CD8-positive, alpha-beta memory T cell (primary cell): ENCODE measurements at places on chromosomes 13 and 19.

DNA sequence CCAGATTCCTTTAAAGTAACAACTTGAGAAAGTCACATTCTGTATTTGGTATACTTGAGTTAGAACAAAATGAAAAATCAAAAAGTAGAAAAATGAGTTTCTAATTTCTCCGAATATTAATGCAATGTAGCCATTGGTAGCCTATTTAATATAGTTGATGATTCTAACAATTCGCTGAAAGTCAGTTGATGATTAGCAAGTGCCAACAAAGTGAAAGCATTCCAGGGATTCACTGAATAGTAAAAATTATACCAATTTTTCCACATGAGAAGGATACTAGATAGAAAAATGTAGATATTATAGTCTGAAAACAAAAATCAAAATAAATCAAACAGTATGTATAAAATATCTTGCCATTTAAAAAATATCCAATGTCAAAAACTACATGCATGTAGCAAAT lies 117.2 kb downstream of the FREM2 start:
- DNase-seq = no peak

DNA sequence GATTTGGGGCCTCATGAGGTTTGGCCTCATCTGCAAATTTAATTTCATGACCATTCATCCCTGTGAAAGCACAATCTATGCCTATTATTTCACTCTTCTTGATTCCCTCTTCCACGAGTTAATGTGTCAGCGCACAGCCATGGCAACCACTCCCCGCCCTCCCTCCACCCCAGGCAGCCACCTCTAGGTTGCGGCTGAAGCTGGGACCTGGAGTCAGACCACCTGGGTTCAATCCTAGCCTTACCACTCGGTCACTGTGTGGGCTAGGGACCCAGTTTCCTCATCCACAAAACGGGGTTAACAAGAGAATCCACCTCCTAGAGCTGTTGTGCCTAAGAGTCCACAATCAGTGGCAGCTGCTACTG lies 9.8 kb downstream of the CHST8 start:
- DNase-seq = no peak

- no peak for DNase-seq
Measured at GRCh38 chr19:34732612-34733211, 1.3 kb upstream of the ZNF181 start.

DNA sequence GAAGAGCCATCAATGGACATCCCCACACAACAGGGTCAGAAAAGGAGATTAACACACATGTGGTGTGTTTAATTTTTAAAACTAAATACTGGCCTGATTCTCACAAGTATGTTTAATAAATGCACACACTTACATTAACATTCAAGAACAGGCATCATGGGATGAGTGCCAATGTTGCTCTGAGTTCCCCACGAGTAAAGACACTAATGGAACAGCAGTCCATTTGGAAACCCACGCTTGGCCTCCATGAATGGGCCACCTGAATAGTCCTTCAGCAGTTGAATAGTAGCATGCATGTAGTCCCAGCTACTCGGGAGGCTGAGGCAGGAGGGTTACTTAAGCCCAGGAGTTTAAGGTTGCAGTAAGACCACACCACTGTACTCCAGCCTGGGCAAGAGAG lies 195.2 kb upstream of the IPO5 start:
- no peak for DNase-seq

GRCh38 chr13:73876323-73876722 lies 257.9 kb downstream of the KLF12 start:
- DNase-seq = no peak

GRCh38 chr19:6818246-6818645 lies 45.7 kb downstream of the VAV1 start:
- no peak for DNase-seq

GRCh38 chr19:28018499-28018898 lies 1194.5 kb downstream of the UQCRFS1 start:
- no peak for DNase-seq

GRCh38 chr19:51514866-51515481 lies 13.4 kb upstream of the SIGLEC12 start:
- DNase-seq = no peak

- DNase-seq = no peak
Measured at GRCh38 chr19:42563352-42564210, 31.1 kb downstream of the CEACAM8 start.

DNA sequence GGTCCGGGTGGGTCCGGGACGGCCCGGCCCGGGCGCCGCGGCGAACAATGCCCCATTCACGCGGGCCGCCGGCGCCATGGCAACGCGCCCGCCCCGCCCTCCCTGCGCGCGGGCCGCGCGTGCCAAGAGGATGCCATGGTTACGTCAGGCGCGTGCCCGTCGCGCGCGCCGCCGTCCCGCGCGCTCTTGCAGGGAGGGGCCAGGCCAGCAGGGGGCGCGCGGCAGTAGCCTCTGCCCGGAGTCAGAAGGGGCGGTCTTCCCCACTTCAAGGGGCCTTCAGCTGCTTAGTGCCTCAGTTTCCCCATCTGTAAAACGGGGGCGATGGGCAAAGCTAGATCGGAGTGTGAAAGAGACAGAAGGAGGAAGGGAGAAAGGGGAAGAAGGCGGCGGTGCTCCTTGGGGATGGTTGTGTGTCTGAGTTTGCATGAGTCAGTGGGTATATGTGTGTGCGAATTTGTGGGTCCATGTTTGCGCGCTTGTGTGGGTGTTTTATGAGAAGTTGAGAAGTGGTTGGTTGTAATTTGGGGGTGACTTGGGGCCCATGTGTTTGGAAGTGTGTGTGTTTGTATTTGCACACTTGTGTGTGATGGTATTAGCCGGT lies 11.6 kb upstream of the NFIX start:
- peak; percentile 72 for DNase-seq

DNA sequence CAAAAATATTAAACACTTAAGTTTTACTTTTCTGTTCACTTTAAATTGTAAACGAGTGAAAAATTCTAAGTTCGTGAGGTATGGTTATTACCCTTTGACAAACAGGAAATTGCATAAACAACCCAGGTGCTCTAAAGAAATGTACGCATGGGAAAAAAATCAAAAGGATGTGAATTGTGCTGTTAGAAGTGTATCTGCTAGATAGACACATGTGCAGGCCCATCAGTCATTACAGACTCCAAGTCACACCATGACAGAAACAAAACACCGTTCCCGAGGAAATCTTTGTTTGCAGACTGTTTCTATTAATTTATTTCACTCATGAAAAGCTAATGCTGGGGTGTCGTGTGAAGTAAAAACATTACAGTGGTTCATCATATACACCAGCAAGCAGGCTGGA lies 17.0 kb upstream of the DOCK9 start:
- peak; percentile 12 for DNase-seq

DNA sequence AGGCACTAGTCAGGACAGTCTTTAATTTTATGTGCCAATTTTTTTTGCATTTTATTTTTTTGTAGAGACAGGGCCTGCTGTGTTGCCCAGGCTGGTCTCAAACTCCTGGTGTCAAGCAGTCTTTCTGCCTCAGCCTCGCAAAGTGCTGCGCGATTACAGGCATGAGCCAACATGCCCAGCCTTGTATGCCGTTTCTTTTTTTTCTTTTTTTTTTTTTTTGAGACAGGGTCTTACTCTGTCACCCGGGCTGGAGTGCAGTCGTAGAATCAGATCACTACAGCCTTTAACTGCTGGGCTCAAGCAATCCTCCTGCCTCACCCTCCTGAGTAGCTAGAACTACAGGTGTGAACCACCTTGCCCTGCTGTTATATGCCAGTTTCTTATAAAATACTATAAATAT lies 26.4 kb downstream of the BORA start:
- DNase-seq = no peak

- no peak for DNase-seq
Measured at GRCh38 chr13:98780451-98780850, 28.0 kb upstream of the SLC15A1 start.

GRCh38 chr19:41230067-41230857 lies 11.2 kb downstream of the AXL start:
- DNase-seq = no peak

DNA sequence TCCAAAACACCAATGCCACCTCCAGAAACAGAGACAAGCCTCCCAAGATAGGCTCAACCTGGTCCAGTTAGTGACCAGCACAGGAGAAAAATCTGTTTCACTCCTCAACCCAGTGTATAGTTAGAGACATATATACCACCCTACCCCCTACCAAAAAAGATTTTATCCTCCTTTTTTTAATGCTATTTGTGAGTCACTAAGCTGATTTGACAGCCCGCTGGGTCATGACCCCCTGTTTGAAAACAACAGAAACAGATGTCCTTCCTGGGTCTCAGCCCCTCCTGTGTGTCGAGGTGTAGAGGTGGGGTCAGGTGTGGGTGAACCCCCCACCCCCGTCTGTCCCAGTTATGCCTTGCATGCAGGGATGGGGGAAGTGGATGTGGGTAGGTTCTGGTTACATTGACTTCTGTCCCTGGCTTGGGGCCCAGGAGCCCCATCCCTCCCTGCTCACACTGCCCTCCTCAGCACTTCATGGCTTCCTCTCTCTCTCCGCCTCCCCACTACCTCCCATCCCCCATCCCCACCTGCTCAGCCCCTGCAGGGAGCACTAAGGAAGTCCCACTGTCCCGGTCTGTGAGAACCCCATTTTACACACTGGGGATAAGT lies 14.0 kb upstream of the TOMM40 start:
- no peak for DNase-seq

GRCh38 chr13:32179708-32180107 lies 135.5 kb downstream of the ZAR1L start:
- no peak for DNase-seq

DNA sequence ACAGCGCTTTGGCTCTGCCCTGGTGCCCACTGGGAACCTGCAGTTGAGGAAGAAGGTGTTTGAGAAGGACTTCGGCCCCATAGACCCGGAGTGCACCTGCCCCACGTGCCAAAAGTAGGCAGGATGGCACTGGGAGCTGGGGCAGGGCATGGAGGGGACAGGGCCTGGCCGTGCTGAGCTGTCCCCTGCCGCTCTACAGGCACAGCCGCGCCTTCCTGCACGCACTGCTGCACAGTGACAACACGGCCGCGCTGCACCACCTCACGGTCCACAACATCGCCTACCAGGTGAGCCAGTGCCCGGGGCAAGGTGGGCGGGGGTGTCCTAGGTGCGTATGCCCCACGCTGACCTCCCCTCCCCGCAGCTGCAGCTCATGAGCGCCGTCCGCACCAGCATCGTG lies 5.1 kb upstream of the DNM2 start:
- no peak for DNase-seq

DNA sequence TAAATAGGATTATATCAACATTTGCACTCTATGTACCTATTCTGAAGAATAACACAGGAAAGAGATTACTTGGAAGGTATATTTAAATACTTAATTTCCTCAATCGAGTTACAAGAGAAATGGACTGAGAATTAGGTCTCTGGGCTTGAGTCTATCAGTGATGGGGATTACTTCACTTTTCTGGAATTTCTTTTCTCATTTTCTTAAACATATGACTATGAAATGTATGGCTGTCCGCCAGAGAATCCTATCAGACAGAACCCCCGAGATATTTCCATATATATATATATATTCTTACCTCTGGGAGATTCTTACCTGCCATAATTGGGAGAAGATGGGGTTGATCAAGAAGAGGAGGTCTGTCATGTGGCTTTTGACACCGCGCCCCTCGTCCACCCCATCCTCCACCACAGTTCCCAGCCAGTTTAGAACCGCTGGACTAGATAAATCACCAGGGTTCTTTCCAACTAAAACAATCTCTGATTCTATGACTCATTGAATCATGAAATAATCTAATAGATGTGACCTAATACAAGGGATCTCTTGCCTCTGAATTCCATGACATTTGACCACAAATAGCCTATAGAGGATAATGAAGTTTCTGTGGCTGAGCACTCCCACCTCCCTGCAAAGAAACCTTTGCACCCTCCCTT lies 231.3 kb downstream of the TBC1D4 start:
- DNase-seq = no peak

DNA sequence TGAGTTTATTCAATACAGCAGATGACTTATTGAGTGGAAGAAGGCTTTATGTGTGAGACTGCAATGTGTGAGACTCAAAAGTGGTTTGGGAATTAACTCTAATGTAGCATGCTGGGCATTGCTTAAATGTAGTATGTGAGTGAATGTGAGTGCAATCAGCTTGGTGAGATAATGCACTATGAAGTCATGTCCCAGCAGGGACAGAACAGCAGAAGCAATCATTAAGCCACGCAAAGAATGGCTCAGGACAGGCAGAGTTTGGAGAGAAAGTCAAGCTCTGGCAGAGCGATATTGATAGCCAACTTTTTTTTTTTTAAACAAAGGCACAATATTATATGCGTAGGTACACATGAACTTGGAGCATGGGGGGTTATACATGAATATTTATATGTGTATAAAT lies 597.7 kb downstream of the GPC6 start:
- no peak for DNase-seq

DNA sequence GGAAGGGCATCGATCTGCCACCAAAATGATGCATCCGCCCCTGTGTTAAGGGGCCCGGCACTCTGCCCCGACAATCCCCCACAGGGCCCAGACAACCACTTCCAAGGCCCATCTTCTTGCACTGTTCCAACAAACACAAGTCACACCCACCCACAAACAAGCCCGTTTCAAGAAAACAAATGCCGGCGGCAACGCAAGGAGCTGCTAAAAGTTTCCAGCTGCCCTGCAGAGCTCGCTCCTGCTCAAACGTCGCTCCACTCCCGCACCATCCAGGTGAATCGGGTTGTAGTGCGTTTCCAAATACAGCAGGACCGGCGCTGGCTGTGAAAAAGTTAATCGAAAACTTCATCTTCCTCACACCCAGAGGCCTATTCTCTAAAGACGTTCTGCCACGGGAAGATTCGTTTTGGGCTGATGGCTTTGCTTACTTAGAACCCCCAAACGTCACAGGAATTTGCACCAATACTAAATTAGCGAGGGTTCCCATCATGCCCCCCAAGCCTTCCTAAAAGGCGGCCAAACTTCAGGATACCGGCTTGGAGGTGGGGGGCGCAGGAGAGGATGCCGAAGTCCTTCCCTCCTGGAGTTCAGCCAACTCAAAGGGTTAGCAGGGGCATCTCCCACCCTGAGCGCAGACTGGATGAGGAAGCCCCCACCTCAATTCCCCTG lies 107.4 kb upstream of the DOCK9 start:
- DNase-seq = peak; percentile 46

DNA sequence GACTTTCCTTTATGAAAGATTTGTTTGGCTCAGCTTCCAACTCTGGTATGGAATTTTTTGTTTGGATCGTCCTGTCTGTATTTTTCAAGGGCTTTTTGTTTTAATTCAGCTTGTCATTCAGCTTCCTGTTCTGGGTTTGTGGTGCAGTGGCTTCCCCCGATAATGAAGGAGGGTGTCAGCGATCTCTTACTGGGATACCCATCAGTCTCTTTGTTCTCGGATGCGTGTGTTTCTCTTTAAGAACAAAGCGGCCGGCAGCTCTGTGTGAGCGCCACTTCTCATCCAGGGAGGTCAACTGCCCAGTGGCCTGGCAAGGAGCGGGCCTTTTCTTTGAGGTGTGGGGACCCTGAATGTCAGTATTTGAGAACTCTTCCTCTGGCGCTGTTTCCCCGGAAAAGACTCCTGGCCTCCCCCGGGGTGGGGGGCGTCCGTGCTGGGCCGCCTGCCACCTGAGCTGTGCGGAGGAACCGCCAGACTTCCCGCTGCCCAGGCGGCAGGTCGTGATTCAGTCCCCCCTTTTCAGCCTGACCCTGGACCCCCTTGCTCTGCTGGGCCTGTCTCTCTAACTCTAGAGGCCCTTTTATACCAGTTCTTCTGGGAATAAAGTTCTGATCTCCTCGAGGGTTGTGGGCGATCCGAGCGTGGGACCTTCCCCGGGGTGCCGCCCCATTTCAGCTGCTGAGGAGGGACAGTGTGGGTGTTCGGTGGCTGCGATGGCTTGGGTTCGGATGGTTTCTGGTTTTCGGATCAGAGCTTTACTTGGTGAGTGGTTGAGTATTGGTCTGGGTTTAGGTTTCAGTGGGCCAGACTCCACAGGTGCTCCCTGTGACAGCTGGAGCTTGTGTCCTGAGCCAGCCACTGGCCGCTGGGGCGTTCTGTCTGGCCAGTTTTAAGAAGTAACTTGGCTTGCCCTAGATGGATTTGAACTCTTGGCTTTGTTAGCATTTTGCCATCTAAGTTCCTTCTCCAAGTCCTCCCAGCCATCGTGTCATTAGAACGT lies 3.4 kb downstream of the SF3A2 start:
- DNase-seq = peak; percentile 62
